ENCODE measurements at places on chromosomes 6 and 20.

GRCh38 chr20:61936701-61937131, 129.0 kb downstream of the TAF4 start:
- DNase-seq: no peak

DNA sequence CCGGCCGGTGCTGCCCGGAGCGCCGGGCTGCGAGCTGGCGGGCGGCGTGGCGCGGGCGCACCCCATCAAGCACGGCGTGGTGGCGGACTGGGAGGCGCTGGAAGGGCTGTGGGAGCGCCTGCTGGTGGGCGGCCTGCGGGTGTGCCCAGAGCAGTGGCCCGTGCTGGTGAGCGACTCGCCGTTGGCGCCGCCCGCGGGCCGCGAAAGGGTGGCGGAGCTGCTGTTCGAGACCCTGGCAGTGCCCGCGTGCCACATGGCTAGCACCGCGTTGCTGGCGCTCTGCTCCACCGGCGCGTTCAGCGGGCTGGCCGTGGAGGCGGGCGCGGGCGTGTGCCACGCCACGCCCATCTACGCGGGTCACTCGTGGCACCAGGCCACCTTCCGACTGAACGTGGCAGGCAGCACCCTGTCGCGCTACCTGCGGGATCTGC, 517 bp downstream of the ACTL10 start:
- no peak for DNase-seq

DNA sequence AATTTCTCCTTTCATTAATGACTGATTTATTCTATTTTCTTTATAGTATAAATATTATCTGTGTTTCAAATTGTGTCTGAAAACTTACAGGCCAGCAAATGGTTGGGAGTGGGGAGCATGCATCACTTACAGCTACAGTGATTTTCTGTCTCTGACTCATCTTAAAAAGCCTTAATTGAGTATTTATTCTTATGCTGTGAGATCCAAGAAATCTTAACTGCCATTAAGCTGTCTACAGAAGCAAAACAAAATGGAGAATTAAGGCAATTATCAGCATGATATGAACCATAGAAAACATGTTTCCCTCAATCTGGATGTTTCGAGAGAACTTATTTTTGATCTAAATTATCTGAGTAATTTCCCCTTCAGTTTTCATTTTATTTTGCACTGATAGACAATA, 831.2 kb downstream of the KIF16B start:
- no peak for DNase-seq

DNA sequence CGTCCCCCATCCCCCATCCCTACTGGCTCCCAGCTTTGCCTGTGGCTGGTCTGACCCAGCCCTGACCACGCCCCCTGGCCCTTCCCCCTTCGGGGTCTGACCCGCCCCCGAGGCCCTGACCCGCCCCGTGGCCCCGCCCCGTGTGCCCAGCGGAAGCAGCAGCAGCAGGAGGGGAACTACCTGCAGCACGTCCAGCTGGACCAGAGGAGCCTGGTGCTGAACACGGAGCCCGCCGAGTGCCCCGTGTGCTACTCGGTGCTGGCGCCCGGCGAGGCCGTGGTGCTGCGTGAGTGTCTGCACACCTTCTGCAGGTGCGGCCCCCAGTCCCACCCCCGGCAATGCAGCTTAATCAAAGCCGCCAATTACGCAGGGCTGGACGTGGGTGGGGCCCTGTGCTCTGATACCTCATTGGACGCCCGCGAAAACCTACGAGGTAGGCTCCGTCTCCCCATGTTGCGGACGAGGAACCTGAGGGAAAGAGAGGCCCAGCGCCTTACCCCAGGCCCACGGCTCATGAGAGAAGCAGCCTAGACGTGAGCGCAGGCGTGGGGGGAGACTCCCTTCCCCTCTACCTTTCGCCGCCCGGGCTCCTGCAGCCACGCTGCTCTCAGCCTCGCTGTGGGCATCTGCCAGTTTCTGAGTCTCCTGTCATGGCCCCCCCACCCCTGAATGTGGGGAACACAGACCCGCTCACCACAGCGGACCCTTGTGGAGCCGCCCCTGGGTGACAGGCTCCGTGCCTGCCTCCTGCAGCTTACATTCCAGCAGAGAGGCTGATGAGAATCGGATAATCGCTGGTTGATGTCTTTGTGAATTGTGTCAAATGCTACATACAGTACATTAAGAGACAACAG, 12.8 kb downstream of the RBCK1 start:
- no peak for DNase-seq

DNA sequence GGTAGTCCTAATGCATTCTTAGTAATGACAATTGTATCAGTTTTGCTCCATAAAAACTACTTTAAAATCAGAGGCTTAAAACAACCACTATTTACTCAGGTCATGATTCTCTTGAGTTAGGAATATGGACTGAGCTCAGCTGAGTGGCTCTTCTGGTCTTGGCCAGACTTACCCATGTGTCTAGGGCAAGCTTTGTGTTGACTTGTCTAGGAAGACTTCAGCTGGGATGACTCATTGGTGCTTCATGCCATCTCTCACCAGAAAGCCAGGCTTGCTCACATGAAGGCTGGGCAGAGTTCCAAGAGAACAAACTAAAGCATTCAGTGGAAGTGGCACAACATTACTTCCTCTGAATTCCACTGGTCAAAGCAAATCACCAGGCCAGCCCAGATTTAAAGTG, 155.3 kb downstream of the DHX35 start:
- DNase-seq: no peak

DNA sequence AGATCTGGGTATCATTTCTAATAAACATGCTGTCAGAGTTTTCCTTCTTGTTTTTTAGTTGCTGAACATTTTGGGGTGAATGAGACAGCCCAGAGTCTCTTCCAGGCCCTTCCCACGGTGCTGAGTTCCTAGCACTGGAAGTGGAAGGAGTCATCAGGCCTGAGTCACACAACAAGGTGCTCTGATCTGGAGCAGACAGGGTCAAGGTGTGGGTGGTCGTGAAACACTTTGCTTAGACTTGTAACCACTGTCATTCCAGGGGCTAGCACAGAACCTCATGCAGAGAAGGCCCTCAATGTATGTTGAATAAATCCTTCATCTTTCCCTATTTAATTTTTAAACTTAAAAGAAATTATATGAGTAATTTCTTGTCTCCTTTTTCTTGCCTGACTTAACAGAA, 60.6 kb downstream of the TXLNB start:
- no peak for DNase-seq

DNA sequence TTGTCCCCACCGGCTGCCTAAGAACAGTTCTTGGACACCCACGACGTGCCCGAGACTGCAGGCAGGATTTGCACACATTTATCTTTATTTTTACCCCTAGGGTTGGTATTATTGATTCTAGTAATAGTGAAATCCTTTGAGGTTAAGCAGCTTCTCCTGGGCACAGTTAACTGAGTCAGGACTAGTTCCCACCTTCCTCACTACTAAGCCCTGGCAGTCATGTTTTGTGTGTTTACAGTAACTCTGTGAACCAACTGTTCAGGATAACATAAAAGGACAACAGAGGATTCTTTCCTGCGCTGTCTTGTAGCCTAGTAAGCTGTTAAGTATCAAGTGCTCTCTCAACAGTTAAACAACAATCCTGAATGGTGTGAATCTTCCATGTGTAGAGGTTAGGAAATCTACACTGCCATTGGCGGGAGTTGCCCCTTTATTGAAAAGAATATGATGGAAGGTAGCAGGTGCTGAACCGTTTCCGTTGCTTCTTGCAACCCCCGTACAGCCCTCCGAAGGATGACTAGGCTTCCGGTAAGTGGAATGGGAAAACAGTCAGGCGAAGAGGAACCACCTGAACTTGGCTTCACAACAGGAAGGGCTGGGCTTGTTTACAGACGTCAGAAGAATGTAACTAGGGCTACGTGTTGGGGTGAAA, 979 bp upstream of the SOD2 start:
- DNase-seq: no peak

DNA sequence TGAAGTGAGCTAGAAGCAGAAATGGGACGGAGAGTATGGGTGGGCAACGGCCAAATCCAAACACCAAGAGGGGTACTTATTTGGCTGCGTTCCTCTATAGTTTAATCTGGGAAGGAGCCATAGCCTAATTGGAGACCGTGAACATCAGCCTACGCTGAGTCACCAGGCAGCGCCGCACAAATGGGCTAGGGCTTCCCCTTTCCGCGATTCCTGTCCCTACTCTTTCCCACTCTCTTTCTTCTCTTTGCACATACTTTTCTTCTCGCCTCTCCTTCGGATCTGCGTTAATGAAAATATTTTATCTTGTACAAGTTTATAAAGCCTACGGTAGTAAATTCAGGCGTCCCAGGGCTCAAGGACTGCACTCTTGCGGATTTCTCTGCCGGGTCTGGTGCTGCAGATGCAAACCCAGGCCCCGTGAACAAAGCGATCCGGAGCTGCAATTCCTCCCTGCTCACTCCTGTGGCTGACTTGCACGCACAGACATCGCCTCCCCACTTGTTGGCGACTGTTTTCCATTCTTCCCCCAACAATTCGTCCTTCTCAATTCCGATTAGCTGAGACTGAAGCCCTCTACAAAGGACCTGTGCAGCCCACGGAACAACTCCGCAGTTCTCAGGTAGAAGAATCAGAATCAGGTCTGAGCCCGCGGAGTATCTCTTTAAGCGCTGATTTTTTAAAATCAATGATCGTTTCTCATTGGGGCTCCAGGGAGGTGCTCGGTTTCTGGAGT, 4.2 kb upstream of the TBX18 start:
- no peak for DNase-seq

DNA sequence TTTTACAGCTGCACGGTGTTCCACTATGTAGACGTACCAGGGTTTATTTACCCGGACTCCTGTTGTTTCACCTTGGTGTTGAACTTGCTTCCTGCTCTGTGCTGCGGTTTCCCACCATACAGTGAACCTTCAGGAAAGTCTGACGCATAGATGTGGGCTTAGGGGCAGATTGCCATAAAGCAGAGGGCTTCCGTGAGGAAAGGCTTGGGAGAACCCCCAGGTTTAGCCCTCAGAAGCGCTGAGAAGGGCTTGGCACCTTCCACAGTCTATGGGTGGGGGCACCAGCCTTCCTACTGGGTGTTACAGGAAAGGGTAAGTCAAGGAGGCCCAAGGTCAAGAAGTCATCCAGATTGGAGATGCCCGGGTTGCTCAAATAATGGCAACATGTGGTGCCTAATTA, 19.2 kb upstream of the MRPS18A start:
- peak; percentile 51 for DNase-seq

GRCh38 chr6:167454003-167454402, 129.1 kb downstream of the TTLL2 start:
- no peak for DNase-seq

DNA sequence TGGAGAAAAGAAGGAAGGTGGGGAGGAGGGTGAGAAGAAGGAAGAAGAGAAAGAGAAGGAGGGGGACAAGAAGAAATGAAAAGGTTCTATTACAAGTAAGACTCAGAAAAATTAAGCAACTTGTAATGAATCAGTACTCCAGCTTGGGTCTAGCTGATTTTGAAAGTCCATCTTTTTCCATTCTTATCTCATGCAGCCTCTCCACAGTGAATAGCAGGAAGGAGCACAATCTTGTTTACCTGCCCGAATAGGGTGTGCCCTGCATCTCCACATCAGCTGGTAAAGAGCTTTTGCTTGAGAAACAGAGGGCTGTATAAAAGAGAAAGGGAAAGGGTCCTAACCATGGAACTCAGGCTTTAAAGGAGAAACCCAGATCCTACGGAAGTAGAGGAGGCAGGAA, 348.8 kb downstream of the TPBG start:
- no peak for DNase-seq

Measured in Jurkat, Clone E6-1 (cell line).